Vagina (tissue), 2 donors: ENCODE measurements at places on chromosomes 4 and X.

- no peak overlapping the region for H3K27ac ChIP-seq
- peaks cover 6% of the 10 kb centered on the region for H3K4me1 ChIP-seq
- no peak for DNase-seq
- no peaks in the 10 kb centered on the region for H3K27me3 ChIP-seq
- no peaks in the 10 kb centered on the region for H3K36me3 ChIP-seq
- H3K4me3 ChIP-seq, result no peak overlapping the region
Measured at GRCh38 chr4:77618383-77619241, 13.0 kb downstream of the CXCL13 start.

DNA sequence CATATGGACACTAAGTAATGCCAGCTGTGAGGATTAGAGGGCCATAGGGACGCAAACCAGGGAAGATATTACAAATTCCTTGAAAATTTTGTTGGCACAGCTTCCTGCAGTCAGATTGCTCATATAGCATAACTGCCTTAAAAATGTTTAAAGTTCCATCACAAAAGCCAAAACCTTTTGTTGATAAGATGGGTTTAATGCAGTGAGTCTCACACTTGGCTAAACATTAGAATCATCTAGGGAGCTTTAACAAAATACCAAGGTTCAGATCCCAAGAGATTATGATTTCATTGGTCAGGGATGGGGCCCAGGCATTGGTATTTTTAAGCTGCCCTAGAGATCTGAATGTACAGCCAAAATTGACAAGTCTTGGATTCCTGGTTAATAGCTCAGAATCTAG lies 376.5 kb upstream of the MAD2L1 start:
- H3K27me3 ChIP-seq, result no peaks in the 10 kb centered on the region

DNA sequence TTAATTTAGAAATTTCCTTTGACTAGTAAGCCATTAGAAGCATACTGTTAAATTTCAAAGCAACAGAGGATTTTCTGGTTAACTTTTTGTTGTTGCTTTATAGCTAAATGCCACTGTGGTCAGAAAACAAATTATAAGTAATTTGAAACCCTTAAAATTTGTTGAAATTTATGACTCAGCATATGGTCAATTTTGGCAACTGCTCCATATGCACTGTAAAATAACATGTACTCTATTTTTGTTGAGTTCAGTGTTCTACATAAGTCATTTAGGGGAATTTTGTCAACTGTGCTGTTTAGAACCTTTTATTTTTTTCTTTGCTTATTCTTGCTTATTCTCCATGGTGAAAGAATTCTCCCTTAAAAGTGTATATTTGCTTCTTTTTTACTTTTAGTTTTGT lies 28.6 kb downstream of the SCLT1 start:
- no peak overlapping the region for H3K4me3 ChIP-seq
- no peak for DNase-seq
- H3K27ac ChIP-seq, result no peak overlapping the region
- H3K36me3 ChIP-seq, result peaks cover 4% of the 10 kb centered on the region
- no peaks in the 10 kb centered on the region for H3K27me3 ChIP-seq

DNA sequence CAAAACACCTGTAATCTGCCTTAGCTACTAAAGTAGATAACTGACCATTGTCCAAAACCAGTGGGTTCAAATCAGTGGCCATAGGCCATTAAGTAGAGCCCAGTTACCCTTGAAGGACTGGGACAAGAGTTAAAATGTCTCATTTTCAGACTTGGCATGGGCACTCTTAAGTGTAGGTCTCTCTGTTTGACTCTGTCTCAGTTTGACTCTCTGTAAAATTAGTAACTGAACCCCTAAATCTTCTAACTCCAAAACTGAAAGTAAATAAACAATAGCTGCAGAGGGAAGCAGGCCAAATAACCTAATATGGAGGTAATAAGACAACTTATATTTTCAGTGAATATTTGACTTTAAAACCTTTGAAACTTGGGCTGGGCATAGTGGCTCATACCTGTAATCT lies 89.1 kb downstream of the SLC16A2 start:
- no peak overlapping the region for H3K4me3 ChIP-seq
- no peak for DNase-seq
- H3K27me3 ChIP-seq, result no peaks in the 10 kb centered on the region
- no peaks in the 10 kb centered on the region for H3K4me1 ChIP-seq
- no peak overlapping the region for H3K27ac ChIP-seq
- no peaks in the 10 kb centered on the region for H3K36me3 ChIP-seq

GRCh38 chr4:186644311-186644638 lies 79.4 kb downstream of the FAT1 start:
- no peak for DNase-seq
- H3K36me3 ChIP-seq, result no peaks in the 10 kb centered on the region
- no peak overlapping the region for H3K4me3 ChIP-seq

GRCh38 chr4:677431-678293 lies 3.3 kb downstream of the MYL5 start:
- no peaks in the 10 kb centered on the region for H3K27me3 ChIP-seq
- H3K36me3 ChIP-seq, result no peaks in the 10 kb centered on the region
- DNase-seq, result no peak
- H3K4me3 ChIP-seq, result no peak overlapping the region
- peaks cover 58% of the 10 kb centered on the region for H3K4me1 ChIP-seq
